Natural killer cell treated with Interleukin-12 subunit alpha and Interleukin-12 subunit beta and Interleukin-15 and Interleukin-18, amount 100 ng/mL, for 72 hours (primary cell): ENCODE measurements at places on chromosomes 7 and 10. TPM values are rescaled to one million over a fixed set of nuclear protein-coding genes. Genes with fewer than 3 reads are reported as not detected.

GRCh38 chr10:1464881-1465417 lies 272.4 kb downstream of the ADARB2 start:
- no peaks in the 10 kb centered on the region for H3K36me3 ChIP-seq
- H3K27me3 ChIP-seq: peaks cover 6% of the 10 kb centered on the region
- H3K27ac ChIP-seq: no peak overlapping the region
- no peak overlapping the region for H3K4me3 ChIP-seq
- no peaks in the 10 kb centered on the region for H3K4me1 ChIP-seq

DNA sequence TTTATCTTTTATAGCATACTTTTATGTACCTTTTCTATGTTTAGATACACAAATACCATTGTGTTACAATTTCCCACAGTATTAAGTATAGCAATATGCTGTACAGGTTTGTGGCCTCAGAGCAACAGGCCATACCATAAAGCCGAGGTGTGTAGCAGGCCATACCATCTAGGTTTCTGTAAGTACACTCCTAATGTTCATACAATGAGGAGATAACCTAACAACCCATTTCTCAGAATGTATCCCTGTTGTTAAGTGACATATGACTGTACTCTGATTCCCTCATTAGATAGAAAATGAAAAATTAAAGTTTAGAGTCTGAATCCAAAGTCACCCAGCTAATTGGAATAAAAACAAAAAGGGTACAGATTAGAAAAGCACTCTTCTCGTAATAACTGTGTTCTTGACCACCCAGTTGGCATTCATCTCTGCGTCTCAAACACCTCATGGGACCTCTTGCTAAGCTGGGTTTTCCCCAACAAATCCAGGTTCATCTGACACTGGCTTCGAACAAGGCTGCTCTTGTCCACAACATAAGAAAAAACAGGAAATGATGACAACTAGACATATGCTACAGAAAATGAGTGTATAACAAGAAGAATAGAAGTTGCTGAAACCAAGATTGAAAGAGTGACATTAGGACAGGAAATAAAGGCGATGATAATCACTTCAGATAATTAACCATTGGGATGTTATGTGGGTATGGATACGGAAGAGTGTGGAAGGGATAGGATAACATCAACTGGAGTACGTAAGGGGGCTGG lies 1.4 kb downstream of the NDUFB8 start:
- H3K27me3 ChIP-seq: no peaks in the 10 kb centered on the region
- DNase-seq: no peak
- peak overlapping the region; percentile 78 for H3K27ac ChIP-seq
- H3K4me1 ChIP-seq: peaks cover 32% of the 10 kb centered on the region
- peak overlapping the region; percentile 89 for H3K4me3 ChIP-seq
- peaks cover 25% of the 10 kb centered on the region for H3K36me3 ChIP-seq

GRCh38 chr10:119651514-119652360 lies 557 bp downstream of the BAG3 start:
- peaks cover 6% of the 10 kb centered on the region for H3K27me3 ChIP-seq
- peak overlapping the region; percentile 80 for H3K4me3 ChIP-seq
- H3K36me3 ChIP-seq: no peaks in the 10 kb centered on the region
- H3K27ac ChIP-seq: peak overlapping the region; percentile 64

The FAM221A gene
- 12.3 TPM for total RNA-seq

The DAGLB gene
- total RNA-seq: 30.6 TPM

The ZNF138 gene
- total RNA-seq: 7.2 TPM
